NCI-H510A (cell line): ENCODE measurements at places on chromosomes 12 and 14.

GRCh38 chr12:130762319-130762675 is 46.2 kb upstream of the RIMBP2 start:
- DNase-seq, result no peak

DNA sequence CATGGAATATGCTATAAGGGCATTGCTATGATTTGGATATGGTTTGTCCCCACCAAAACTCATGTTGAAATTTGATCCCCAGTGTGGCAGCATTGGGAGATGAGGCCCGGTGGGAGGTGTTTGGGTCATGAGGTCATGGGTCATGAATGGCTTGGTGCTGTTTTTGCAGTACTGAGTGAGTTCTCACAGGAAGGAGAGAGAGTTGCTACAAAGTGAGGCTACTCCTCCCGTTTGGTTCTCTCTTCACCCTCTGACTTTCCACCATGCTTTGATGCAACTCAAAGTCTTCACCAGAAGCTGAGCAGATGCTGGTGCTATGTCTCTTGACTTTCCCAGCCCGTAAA is 388.1 kb upstream of the TMPO start:
- DNase-seq, result no peak

DNA sequence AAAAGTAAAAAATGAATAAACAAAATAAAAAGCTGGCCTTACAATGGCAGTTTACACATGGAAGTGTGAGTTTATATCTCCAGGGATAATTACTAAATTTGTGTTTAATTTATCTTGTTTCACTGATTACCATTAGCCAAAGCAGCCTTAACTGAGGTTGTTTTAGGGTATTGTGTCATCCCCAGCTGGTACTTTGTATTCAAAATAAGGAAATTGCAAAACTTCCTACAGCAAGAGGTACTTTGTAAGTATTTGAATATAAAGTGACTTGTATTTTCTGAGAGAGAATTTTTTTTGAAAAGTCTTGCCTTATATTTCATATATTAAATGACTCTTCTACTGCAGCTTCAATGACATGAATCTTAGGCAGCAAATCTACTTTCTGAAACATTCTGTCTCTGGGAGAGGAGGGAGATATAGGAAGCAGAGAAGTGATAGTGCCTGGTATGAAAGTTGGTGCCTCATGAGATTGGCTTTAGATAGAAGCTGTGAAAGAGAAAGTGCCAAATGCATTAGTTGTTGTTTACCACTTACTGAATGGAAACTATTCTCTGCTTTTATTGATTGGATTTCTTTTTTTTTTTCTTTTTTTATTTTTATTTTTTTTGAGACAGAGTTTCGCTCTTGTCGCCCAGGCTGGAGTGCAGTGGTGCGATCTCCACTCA is 6.7 kb downstream of the FNTB start:
- no peak for DNase-seq

- DNase-seq, result no peak
These were observed 43.0 kb downstream of the CCNK start for GRCh38 chr14:99524091-99524661.

DNA sequence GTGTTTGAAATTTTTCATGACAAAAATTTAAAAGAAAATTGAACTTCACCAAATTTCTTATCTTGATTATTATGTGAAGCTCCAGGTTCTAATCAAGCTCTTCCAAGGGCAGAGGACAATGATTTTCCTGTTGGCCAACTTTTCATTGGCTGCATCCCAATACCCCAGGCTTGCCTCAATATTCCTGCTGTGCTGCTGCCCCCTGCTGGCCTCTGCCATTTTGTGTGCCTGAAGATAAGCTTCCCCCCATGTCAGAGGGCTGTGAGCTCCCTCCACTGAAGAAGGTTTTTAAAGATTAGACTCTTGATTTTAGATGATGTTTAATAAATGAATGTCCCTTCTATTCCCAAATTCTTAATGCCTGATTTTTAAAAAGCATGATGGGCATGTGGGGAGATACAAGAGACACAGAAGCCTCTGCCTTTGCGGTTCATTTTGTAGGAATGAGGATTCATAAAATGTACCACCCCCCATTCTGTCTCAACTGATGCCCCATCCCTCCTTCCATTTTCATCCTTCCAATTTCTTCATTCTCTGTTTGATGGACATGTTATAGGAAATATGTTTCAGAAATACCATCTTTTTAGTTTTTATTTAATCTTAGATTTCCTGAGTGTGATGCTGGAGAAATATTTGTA is 76.7 kb upstream of the RGS6 start:
- DNase-seq, result no peak

GRCh38 chr14:89325299-89325883 is 91.6 kb downstream of the FOXN3 start:
- no peak for DNase-seq
